Activated naive CD8-positive, alpha-beta T cell treated with anti-CD3 and anti-CD28 coated beads for 36 hours (primary cell): ENCODE measurements at places on chromosomes 2 and 18.
A peak's percentile ranks its signal among the peaks of the same experiment; 100 is the strongest.

GRCh38 chr2:86087936-86088850, 17.5 kb downstream of the POLR1A start:
- no peak for DNase-seq

DNA sequence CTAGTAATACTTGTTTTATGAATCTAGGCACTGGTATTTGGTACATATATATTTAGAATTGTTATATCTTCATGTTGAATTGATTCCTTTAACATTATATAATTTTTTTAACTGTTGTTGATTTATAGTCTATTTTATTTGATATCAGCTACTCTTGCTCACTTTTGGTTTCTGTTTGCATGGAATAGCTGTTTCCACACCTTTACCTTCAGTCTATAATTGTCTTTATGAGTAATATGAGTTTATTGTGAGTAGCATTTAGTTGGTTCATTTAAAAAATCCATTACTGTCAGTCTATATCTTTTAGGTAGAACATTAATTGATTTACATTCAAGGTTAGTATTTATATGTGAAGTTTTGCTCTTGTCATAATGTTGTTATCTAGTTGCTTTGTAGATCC, 58.6 kb downstream of the SMCHD1 start:
- no peak for DNase-seq

DNA sequence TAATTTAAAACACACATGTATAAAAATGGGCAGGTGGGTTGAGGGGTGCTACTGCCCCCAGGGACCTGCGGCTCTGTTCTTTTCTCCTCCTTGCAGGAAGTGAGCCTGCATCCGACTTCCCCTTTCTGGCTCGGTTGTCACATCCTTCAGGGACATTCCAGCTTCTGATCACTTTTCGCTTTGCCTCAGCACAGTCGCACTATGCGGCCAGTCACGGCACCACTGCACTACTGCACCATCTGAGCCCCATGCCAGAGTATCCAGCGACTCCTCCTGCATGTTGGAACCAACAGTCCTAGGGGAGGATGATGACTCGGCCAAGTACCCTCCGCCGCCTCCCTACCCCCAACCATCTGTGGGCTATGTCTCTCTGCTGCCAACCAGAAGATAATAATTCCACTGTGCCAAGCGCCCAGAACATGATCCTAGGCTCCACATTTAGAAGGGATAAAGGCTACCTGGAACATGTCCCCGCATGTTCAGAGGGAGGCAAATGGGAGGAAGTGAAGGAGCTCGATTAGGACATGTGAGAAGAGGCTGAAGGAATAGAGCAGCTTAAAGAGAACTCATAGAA, 17.6 kb downstream of the CDC42EP3 start:
- DNase-seq, result peak; percentile 13

GRCh38 chr2:64836566-64836965, 152.6 kb upstream of the SLC1A4 start:
- no peak for DNase-seq

- no peak for DNase-seq
These were observed 18.4 kb downstream of the SIX3 start for GRCh38 chr2:44959855-44960254.

- no peak for DNase-seq
These were observed 26.8 kb upstream of the SP3 start for GRCh38 chr2:173991856-173992588.

DNA sequence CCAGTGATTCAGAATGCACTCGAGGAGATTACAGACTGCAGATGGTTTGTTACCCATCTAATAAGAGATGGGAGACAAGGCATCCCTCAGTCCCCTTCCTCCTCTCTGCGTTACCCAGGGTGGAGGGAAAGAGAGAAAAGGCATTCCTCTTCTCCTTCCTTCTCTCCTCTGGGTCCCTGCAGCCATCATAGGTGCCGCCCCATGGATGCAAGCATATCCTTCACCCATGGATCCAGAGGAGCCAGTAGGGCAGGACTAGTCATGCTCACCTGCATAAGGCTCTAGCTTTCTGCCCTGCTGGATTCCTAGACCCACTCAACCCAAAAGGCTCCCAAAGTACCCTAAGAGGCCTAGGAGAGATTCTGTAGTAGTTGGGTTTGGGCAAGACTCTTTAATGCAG, 20.4 kb downstream of the CMPK2 start:
- DNase-seq, result no peak

DNA sequence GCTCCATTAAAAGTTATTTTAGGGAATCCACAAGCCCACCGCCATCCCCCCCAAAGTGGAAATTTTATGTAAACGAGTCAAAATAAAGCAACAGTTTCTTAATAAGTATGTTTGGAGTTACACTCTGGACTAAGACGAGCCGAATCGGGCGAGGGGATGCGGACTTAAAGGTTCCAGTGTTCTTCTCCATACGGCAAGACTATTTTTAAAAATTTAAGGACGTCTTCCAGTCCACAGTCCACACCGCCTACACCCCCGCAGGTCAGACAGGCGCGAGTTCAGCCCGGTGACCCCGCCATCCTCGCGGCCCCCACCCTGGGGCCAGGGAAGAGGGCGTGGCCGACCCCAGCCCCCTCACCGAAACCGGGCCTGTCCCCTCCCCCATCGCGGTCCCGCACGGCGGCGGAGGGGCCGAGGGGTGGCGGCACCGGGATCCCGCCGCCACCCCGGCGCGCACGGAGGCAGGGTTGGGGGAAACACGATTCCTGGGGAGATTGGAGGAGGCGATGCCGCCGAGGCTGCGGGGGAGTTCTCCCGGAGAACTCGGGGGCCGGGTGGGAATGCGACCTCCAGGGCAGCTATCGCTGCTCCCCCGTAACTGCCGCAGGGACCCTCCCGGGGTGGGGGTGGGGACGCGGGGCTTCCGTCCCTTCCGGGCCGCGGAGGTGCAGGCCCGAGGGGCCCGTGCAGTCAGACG, 24.5 kb upstream of the SMAD7 start:
- no peak for DNase-seq

DNA sequence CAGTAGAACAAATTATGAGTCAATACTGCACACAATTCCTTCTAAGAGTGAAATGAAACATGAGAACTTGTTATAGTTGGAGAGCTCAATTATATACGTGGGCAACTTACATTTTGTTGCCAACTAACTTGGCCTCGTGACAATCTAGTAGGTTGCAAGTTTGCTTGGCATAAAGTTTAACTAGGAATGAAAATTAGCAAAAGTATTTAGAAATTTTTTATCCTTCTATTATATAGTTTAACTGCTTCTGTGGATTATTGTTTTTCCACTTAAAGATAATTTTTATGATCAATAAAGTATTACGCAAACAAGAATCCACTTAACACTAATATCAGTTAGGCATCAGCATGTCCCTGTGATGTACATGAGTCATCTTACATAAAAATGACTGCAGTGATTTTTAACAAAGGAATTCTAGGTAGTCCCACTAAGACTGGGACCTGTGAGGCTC, 41.1 kb downstream of the FAM124B start:
- DNase-seq, result no peak

- DNase-seq, result no peak
These were observed 1004.4 kb upstream of the DDX18 start for GRCh38 chr2:116810071-116810470.

DNA sequence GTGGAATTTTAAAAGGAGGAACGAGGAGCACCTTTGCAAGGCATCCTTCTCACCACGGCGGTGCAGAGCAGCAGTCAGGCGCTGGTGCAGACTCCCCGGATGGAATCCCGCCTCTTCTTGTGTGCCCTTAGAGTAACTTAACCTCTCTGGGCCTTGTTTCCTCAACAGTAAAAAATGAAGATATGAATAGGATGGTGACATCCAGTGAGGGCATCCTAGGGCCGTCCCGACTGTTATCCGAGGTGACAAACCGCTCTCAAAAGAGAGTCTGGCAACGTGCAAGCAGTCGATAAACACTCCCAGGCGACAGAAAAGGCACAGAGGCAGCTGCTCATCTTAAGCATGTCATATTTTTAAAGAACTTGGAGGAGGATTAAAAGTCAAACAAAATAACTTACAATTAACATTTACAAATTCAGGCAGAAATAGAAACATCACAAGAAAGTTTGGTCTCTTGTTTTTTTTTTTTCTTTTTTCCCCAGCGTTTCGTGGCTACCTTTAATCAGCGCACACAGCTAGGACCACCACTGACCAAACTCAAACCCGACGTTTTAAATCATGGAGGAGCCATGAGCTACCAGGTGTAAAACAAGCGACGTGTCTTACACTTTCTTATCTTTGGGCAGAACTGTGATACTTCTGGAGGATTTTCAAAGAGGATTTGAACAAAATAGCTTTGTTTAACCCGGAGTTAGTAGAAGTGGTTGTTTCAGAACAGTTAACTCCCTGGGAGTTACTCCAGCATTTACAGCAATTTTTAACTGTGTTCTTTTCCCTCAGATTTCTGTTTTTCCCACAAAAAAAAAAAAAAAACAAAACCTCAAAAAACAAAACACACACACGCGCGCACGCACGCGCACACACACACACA, 2.1 kb downstream of the MBP start:
- DNase-seq, result no peak
